A549 treated with RU486 at 1 μM for 4 hours (cell line): ENCODE measurements at places on chromosomes 11 and 22. TPM values are rescaled to one million over a fixed set of nuclear protein-coding genes. Genes with fewer than 3 reads are reported as not detected.

YPEL1 gene
- total RNA-seq, result 0.18 to 0.31 TPM (median 0.26 TPM) in 5 replicates

RNF141 gene
- total RNA-seq, result 16.6 to 24.1 TPM (median 22.0 TPM) in 5 replicates

LARGE2 gene
- 1.4 to 3.5 TPM (median 2.6 TPM) in 5 replicates for total RNA-seq

RTN4RL2 gene
- 60.5 to 129 TPM (median 112 TPM) in 5 replicates for total RNA-seq

HBB gene
- not detected in 5 replicates for total RNA-seq

FOLR3 gene
- total RNA-seq, result 0.17 to 0.70 TPM (median 0.22 TPM) in 3 of 5 replicates, not detected in the others

H19 gene
- 6.6 to 13.5 TPM (median 11.6 TPM) in 5 replicates for total RNA-seq

E2F8 gene
- total RNA-seq, result 5.2 to 7.2 TPM (median 6.1 TPM) in 5 replicates

SLC22A6 gene
- total RNA-seq, result not detected in 5 replicates

SMTNL1 gene
- total RNA-seq, result not detected in 5 replicates

PHLDA2 gene
- total RNA-seq, result 98.6 to 158 TPM (median 143 TPM) in 5 replicates

RIMBP3B gene
- total RNA-seq, result 0.30 to 0.67 TPM (median 0.46 TPM) in 5 replicates

ARVCF gene
- 1.1 to 3.5 TPM (median 1.9 TPM) in 5 replicates for total RNA-seq

ZC3H12C gene
- total RNA-seq, result 3.8 to 6.8 TPM (median 5.9 TPM) in 5 replicates

DNHD1 gene
- 2.1 to 3.5 TPM (median 2.8 TPM) in 5 replicates for total RNA-seq

KIF18A gene
- 7.5 to 18.1 TPM (median 16.2 TPM) in 5 replicates for total RNA-seq

CCDC88B gene
- 9.8 to 13.4 TPM (median 12.1 TPM) in 5 replicates for total RNA-seq
